ENCODE measurements at places on chromosomes 4 and X.

- no peak for DNase-seq
Observed at GRCh38 chrX:129694805-129695204, 40.0 kb upstream of the APLN start.

- DNase-seq: no peak
Observed at GRCh38 chr4:3434881-3435685, 6.7 kb upstream of the HGFAC start.

GRCh38 chr4:78354782-78355181, 196.8 kb upstream of the ANXA3 start:
- DNase-seq: no peak

DNA sequence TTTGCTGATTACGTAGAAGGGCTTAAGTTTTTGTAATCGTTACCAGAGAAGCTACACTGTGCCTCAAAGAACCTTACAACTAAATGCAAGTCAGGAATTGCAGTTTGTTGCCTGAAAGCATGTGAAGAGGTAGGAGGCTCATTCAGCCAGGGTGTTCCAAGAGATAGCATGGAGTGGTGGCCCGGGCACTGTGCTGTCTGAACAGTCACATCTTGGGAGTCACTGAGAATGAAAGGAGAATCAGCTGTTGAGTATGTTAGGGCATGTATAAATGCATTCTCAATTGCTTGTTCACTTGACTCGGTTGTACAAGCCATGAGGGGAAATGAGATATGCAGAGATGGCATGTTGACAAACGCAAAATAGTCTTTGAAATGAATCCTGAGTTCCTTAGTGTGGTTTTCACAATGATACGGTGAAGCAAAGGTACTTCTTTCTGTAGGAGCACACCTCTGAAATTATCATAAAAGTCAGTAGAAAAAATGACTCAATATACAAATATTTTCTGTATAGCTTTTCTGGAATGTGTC, 161.0 kb downstream of the DCTD start:
- no peak for DNase-seq

DNA sequence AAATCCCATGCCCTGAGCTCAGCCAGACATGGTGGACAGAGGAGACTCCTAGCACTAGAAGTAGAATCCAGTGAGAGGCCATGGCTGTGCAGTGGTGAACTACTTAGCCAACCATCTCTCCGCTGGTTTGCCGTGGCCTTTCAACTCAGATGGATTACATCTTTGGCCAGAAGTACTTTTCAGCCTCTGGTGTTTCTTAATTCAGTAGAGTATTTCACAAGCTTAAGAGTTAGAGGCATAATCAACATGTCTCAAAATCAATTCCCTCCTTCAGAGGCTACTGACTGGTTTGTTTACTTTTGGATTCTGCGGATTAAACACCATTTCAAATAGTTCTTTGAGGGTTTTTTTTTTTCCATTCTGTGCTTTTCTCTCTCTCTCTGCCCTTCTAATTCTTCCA, 91.1 kb upstream of the PGRMC2 start:
- no peak for DNase-seq

DNA sequence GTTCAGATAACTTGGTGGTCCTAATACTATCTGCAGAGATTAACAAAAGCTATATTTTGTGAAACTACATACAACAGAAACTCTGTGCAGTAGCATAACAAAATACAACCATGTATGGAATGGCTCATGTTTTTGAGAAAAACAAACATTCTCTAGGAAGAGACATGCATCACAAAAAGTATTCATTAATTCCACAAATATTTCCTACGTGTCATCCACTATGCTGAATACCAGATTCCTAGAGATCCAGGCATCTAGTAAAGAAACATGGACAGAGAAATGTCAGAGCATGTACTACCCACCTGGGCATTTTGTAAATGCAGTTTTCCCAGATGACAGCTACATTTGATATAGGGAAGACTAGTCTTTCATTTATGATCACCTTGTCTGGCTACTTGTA, 248.1 kb downstream of the OPHN1 start:
- no peak for DNase-seq

DNA sequence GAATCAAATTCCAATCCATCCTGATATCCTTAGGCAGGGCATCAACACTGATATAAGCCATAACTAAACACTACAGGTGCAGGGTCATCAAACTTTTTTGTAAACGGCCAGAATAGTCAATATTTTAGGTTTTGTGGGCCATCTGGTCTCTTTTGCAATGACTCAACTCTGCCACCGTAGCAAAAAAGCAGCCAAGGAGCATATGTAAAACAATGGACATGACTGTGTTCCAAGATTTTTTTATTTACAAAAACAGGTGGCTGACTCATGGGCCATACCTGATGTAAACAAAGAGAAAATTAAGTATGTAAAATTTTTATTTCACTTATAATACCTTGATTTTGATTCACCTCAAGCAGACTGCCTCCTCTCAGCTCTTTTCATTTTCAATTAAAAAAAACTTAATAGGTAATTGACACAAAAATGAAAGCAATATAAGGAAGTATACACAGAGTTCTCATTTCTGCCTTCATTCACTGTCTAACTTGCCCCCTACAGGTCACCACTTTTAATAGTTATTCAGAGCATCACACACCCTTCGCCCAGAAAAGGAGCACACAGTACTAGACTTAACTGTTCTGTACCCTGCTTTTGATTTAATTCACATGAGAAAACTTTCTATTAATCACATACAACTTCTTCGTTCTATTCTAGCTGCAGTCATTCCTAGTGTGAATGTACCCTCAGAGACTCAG, 35.3 kb upstream of the GPM6B start:
- DNase-seq: no peak

DNA sequence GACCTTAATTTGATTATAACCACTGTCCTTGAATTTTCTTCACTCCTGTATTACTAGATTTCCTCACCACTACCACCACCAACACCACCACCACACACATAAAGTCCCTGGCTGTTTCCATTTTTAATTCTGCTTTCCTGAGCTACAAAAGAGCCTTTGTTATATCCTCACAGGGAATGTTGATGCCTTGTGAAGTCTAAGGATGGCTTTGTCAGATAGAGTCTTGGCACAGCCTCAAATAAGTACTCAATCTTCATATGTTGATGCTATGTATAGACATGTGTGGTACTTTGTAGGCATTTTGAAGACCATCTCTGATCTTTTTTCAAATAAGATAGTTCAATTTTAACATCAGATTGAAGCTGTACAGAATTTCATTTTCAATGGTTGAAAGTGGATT, 1016.7 kb upstream of the LCORL start:
- no peak for DNase-seq

- no peak for DNase-seq
Observed at GRCh38 chrX:64437218-64437617, 42.0 kb upstream of the MTMR8 start.

- DNase-seq: no peak
Observed at GRCh38 chrX:16754019-16754418, 32.2 kb upstream of the TXLNG start.

All from H54 (cell line).